ENCODE measurements at places on chromosomes 4 and X. TPM values are rescaled to one million over a fixed set of nuclear protein-coding genes. Genes with fewer than 3 reads are reported as not detected.

- no peak for DNase-seq
Measured at GRCh38 chrX:8413279-8413678, 51.4 kb upstream of the VCX3B start.

- DNase-seq, result no peak
Measured at GRCh38 chr4:87851332-87851731, 18.6 kb downstream of the MEPE start.

- no peak for DNase-seq
Measured at GRCh38 chr4:153223930-153224329, 19.7 kb downstream of the TRIM2 start.

GRCh38 chrX:78066110-78066509 is 37.9 kb upstream of the PGK1 start:
- no peak for DNase-seq

GRCh38 chrX:129144172-129145038 is 378.9 kb downstream of the SMARCA1 start:
- no peak for DNase-seq

GRCh38 chr4:180610324-180610723 is 1632.9 kb upstream of the TENM3 start:
- no peak for DNase-seq

DNA sequence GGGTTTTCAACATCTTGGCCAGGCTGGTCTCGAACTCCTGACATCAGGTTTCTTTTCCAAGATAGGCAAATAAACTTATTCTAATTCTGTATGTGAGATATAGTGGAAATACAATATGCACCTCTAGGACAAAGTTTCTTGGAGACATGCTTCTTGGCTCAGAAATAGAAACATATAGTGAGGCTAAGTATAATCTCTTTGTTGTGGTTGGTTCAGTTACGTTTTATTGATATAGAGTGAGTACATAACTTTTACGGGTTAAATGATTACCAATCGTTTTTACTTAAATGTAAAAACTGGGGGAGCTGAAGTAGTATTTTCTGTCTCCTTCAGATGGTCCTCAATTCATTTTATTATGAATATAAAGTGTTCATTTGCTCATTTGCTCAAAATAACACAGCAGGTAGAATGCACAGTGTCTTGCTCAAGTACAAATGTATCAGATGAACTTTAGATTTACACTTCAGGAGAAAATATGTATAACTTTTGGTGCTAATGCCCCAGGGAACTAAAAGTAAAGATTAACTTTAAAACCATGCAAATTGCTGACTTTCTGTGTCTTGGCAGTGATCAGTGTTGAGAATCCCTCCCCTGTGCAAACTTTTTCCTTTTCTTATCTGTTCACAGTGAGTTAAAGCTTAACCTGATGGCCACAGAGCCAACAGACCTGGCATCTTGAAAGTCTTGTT is 77.6 kb downstream of the AFF1 start:
- no peak for DNase-seq

GRCh38 chr4:20496068-20496467 is 204.2 kb upstream of the PACRGL start:
- DNase-seq, result no peak

- no peak for DNase-seq
Measured at GRCh38 chr4:40524366-40525041, 105.2 kb downstream of the RBM47 start.

DNA sequence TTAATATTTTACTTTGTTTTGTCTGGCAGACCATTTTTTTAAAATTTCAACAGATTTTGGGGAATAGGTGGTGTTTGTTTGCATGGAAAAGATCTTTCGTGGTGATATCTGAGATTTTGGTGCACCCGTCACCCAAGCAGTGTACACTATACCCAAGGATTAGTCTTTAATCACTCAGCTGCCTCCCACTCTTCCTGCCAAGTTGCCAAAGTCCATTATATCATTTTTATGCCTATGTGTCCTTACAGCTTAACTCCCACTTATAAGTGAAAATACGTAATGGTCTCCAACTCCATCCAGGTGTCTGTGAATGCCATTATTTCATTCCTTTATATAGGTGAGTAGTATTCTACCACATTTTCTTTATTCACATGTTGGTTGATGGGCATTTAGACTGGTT is 281.7 kb upstream of the GK2 start:
- DNase-seq, result no peak

GRCh38 chr4:176837169-176837895 is 44.6 kb upstream of the VEGFC start:
- no peak for DNase-seq

The ARHGAP36 gene
- total RNA-seq, result not detected

The TRMT10A gene
- 3.7 TPM for total RNA-seq

The MAP9 gene
- total RNA-seq, result 12.9 TPM

The SLITRK4 gene
- 4.9 TPM for total RNA-seq

The ANXA10 gene
- 4.3 TPM for total RNA-seq

The OTUD4 gene
- total RNA-seq, result 46.7 TPM
